ENCODE measurements at places on chromosomes 13 and 19.

DNA sequence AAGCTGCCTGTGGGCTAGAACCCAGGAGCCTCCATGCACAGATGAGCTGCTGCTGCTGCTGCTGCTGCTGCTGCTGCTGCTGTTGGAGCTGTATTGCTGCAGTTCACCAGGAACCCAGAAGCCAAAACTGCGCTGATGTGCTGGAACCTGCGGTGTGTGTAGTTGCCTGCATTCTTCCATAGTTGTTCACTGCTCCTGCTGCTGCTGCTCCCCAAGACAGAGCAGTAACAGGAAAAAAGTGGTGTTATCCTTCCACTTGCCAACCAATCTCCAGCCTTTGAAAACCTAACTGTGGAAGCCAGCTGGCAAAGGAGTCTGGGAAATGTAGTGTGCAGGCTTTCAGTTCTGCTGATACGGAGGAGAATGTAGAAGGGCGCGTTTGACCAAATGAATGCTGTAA is 37.9 kb downstream of the ARHGAP35 start:
- peak; percentile 3 for DNase-seq

DNA sequence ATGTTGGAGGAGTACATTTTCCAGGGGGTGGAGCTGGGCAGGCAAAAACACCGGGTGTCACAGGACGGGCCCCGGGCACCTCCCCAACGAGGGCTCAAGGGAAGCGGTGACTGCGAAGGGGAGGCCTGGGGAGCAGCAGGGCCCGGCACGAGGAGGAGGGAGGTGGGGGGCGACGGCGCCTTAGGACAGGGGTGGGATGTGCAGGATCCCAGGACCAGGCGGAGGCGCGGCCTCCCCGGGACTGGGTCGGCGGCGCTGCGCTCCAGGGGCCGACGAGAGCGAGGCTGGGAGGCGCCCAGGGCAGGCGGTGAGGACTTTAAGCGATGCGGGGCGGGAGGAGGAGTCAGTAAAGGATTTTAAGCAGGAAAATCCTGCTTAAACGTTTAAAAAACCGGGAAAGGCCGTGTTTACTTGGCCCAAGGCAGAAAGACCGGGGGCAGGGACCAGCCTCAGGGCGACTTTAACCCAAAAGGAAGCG is 427 bp downstream of the ZNF160 start:
- DNase-seq: no peak

- DNase-seq: no peak
These were observed 47.7 kb upstream of the SPATA13 start for GRCh38 chr13:24112791-24113190.

- no peak for DNase-seq
These were observed 61.1 kb downstream of the SERP2 start for GRCh38 chr13:44434766-44435141.

GRCh38 chr19:7978179-7978825 is 27.1 kb downstream of the ELAVL1 start:
- no peak for DNase-seq

GRCh38 chr13:44191504-44192171 is 182.0 kb upstream of the SERP2 start:
- no peak for DNase-seq

GRCh38 chr13:27086599-27087265 is 84.9 kb downstream of the USP12 start:
- no peak for DNase-seq

- DNase-seq: no peak
These were observed 7.2 kb upstream of the FCHO1 start for GRCh38 chr19:17743874-17744580.

- DNase-seq: no peak
These were observed 40.5 kb upstream of the POMP start for GRCh38 chr13:28618230-28618994.

GRCh38 chr13:59208405-59209195 is 955.1 kb downstream of the DIAPH3 start:
- no peak for DNase-seq

DNA sequence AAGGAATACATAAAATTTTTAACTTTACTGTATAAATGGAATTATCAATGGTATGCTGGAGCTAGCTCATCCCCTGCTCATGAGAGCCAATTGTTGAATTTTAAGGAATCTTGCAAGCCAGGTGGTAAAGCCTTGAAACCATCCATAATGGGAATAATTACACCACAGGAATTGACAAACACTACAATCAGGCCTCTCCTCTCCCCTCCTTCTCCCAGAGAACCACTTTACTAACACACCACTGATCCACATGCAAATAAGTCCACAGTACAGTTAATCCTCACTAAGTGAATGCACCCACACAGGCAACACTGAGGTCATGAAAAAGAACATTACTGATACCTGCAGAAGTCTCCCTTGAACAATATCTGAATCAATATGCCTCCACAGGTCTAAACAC is 140.5 kb downstream of the KLF12 start:
- DNase-seq: no peak

DNA sequence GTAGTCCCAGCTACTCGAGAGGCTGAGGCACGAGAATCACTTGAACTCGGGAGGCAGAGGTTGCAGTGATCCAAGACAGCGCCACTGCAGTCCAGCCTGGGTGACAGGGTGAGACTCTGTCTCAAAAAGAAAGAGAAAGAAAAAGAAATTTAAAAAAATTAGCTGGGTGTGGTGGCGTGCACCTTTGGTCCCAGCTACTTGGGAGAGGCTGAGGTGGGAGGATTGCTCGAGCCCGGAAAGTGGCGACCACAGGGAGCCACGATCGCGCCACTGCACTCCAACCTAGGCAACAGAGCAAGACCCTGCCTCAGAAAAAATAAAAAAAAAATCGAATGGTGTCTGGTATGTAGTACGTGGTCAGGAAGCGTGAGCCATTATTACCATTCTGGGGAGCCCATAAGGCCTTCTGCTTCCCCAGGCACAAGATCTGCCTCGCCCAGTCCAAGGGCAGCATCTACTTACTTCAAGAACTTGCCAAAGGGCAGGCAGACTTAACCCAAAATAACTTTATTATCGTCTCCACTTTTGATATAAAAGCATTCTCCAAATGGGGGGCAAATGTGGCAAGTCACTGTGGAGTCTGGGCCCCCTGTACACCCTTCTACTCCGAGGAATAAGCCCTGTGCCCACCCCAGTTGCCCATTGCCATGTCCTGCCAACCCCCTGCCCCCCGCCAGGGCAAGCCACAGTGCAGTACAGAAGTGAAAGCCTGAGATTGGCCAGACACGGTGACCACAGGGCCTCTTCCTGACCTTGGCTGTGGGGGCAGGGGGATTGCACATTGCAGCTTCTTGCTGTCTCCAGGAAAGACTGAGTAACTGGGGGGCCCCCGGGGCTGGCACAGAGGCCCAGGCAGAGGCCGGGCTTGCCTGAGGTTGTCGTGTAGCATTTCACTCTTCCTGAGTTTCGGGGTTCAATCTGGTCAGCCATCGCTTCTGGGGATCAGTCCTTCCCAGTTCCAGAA is 12.6 kb downstream of the CCL25 start:
- DNase-seq: no peak

- DNase-seq: no peak
These were observed 5.5 kb downstream of the DIRAS1 start for GRCh38 chr19:2715470-2716274.

DNA sequence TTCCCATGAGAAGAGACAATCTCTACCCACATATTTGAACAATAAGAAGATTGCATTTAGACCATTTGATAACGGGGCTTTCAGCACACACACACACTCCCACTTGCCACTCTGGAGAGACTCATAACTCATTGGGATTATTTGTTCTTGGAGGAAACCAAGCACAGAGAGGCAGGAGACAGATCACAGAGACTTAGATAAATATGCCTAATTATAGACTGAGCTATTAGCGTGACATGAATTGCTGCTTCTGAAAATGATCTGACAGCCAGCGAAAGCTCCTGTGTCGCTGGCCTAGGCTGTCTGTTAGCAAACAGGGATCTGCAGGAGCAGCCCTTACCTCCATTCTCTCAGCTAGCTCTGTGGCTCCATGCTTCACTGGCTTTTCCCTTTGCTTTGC is 111.4 kb downstream of the CCNA1 start:
- no peak for DNase-seq

DNA sequence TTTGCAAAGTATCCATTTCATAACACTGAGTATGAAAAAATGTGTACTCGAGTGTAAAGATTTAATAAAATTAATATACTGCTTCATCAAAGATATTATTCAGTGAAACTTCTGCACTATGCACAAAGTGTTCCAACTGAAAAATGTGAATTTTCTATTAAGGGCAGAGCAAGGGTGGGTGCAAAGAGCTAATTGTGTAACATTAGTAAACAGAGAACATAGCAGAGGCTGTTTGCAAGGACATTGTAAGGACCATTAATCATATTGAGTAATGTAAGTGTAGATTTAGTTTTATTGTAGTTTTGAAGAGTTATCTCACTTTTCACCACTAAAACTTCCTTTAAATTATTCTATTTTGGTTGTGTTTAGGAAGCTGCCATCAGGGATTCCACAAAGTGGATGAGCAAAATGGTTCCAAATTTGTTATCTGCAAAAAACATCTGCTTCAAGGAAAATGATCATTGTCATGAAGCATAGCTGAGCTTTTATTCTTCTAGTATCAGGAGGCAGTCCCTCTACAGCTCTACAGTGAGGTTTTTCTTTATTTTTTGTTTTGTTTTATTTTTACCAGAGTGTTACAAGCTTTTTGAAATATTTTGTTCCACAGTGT is 1375.4 kb downstream of the SLITRK1 start:
- no peak for DNase-seq

DNA sequence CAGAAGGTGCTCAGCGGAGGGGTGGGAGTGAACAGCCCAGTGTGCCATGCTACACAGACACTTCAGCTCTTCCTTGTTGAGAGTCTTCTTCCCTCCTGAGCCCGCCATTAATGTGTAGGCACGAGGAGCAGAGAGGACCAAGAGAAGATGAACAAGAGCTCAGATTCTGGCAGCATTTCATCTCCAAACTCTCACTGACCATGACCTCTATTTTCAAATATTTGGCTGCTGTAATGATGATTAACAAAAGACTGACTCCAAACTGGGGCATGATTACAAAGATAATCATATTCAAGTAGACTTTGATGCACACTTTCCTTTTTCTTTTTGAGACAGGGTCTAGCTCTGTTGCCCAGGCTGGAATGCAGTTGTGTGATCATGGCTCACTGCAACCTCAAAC is 236.5 kb downstream of the DCLK1 start:
- DNase-seq: no peak

DNA sequence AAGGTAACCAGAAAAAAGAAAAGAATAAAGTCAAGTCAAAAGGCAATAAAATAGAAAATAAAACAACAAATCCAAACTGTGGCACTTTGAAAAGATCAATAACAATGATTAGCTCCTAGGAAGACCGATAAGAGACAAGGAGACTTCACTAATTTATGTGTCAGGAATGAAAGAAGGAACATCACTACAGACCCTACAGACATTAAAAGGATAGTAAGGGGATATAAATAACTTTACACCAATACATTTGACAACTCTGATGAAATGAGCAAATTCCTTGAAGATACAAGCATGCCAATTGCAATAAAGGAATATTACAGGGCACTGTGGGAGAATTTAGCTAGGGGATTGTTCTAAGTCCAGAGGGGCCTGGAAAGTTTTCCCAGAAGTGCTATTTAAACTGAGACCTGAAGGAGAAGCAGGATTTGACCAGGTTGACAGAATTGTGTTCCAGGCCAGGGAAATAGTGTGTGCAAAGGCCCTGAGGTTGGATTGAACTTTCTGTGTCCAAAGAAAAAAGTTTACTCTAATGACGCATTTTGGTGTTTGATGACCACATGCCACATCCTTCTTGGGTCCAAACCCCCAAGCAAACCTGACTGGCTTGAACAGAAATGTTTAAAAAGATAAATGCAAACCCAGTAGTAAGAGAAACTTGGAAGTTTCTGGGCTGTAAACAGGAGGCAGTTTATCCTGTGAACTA is 1.6 kb upstream of the C19orf38 start:
- DNase-seq: no peak

- peak; percentile 21 for DNase-seq
These were observed at the start of gene MYH14 for GRCh38 chr19:50203281-50204080. TSS of gene MYH14 (plus strand) at chr19:50203622. CDS start at chr19:50210366, 6,744 bp downstream.

GRCh38 chr13:50387051-50387581 is 371.9 kb downstream of the KCNRG start:
- no peak for DNase-seq

DNA sequence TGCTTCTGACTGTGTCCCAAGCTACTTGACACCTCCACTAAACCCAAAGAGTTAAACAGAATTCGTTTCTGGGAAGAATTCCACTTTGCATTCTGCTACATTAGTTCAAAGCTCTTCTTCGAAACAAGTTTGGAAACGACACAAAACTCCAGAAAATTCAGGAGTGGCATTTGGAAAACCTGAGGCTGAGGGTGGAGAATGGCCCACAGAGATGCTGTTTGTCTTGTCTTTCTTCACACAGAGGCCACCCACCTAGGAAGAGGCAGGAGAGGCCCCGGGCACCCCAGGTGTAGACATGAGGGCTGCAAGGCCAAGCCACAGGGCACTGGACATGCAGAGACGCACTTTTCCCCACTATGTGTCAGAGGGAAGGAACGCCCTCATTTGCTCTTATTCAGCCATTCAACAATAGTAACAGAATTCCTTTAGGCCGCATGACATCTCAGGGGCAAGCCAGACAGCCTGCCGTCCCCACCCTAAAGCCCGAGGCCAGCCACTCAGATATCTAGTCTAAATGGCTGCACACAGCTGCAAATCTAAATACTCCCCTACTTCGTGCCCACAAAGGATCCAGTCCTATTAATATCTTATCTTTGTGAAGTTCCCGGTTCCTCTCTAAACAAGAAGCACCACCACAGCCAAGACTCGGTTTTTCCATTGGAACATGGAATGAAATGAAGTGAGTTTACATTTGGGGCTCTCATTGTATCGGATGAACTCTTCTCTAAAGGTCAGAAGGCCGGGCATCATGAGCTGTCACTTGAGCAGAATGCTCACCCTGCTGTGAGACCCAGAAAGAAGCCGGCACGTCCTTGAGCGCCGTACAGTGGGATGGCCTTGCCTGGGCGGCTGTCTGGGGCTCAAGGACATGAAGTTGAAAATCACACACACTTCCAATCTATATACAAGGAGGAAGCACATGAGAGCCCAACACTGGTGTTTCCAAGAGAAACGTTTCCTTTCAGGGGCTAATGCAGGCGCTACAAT is 19.8 kb downstream of the COL4A1 start:
- DNase-seq: no peak

GRCh38 chr19:48818234-48818820 is 7.5 kb upstream of the BCAT2 start:
- DNase-seq: no peak

GRCh38 chr13:49418206-49418605 is 25.7 kb downstream of the CAB39L start:
- DNase-seq: no peak
